ENCODE measurements at places on chromosomes 1 and 21. TPM values are rescaled to one million over a fixed set of nuclear protein-coding genes. Genes with fewer than 3 reads are reported as not detected.

DNA sequence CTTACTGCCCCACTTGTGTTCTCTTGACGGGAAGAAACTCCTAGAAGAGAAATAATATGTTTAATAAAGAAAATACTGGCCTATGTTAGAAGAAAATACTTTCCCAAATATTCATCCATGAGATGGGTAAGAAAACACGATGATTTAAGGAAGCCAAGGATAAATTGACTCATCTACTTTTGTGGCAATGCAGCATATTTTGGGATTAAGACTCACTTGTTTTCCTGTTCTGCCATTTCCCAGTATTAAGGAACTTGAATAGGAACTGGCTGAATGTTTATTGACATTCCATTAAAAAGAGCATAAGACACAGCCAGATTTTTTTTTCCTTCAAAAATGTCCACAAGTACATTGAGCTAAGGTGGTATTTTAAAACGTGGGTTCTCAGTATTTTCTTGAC is 10.9 kb upstream of the ADAMTS5 start:
- no peak for ATAC-seq

- no peak for ATAC-seq
Measured at GRCh38 chr21:42057851-42058437, 13.2 kb upstream of the UMODL1 start.

PGBD5 gene
- 18.3 TPM for total RNA-seq

GRCh38 chr1:37605806-37606474 is 10.2 kb upstream of the GNL2 start:
- ATAC-seq: no peak

DNA sequence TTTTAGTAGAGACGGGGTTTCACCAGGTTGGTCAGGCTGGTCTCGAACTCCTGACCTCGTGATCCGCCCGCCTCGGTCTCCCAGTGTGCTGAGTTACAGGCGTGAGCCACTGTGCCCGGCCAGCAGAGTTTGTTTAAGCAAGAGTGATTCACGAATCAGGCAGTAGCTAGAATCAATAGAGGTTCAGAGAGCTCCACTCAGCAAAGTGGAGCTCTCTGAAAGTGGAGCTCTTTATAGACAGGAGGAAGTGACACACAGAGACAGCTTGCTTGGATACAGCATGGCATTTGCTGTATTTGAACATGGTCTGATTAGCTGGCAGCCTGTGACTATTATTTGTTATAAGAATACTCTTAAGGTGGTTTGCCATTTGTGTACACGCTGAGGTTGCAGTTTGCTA is 27.1 kb upstream of the CD34 start:
- ATAC-seq: no peak
